ENCODE measurements at places on chromosomes 2 and 18.

DNA sequence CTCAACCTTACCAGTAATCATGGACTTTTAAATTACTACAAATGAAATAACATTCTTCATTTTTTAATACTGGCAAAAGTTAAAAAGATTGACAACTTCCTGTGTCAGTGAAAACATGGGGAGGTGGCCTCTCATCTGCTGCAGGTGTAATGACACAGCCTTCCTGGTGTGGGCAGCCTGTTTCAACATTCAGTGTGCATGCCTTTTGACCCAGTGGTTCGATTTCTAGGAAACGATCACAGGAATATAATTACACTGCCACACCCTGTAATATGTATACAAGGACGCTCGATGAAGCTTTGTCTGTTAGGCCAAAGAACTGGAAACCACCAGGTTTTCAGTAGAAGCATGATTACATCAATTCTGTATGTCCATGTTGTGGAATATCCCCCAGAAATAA is 68.7 kb downstream of the MTHFD2 start:
- DNase-seq, result no peak

- no peak for DNase-seq
These were observed 50.3 kb upstream of the ZBTB7C start for GRCh38 chr18:48459465-48459864.

- no peak for DNase-seq
These were observed 346.9 kb downstream of the MEIS1 start for GRCh38 chr2:66781804-66782203.

DNA sequence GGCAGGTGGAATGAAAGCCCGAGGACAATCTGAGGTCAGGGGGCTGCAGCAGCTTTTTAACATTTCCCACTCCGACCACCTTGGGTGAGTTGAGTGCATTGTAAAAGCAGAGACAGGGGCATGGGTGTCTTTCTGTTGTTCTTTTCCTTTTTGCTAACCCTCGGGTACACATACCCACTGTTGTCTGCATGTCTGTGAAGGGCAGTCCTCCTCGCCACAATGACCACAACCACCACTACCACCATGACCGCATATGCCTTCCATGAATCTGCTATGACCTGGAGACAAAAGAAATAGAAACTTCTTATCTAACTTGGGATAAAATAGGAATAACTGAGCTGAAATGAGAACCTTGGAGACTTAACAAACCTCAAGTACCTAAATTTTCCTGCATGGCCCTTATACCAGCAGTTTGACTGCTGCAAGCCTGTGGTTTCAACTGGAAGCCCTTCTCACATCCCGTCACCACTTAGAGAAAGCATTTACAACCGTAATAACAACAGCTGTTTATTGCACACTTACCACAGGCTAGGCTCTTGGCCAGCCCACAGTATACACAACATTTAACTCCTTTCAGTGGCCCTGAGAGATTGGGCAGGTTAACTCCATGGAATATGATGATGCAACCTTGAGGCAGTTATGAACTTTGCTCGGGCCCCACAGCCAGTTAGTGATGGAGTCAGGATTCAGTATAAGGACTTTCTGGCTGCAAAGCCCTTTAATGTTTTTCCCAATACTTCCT is 80.3 kb downstream of the GYPC start:
- no peak for DNase-seq

- no peak for DNase-seq
These were observed 465 bp downstream of the SEPTIN10 start for GRCh38 chr2:109613081-109613921.

DNA sequence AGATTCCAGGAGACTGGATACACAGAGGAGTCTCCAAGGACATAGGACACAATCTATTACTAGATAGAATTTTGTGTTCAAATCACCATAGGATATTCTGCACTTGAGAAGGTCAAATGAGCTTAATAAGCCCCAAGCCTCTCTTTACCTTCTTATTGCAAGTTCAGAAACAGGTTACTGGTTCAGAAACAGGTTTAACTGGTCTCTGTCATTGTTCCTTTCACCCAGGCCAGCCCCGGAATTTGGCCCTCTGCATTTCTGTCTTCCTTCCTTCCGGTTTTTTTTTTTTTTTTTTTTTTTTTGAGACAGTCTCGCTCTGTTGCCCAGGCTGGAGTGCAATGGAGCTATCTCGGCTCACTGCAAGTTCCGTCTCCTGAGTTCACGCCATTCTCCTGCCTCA is 700.2 kb downstream of the EPHA4 start:
- DNase-seq, result no peak

DNA sequence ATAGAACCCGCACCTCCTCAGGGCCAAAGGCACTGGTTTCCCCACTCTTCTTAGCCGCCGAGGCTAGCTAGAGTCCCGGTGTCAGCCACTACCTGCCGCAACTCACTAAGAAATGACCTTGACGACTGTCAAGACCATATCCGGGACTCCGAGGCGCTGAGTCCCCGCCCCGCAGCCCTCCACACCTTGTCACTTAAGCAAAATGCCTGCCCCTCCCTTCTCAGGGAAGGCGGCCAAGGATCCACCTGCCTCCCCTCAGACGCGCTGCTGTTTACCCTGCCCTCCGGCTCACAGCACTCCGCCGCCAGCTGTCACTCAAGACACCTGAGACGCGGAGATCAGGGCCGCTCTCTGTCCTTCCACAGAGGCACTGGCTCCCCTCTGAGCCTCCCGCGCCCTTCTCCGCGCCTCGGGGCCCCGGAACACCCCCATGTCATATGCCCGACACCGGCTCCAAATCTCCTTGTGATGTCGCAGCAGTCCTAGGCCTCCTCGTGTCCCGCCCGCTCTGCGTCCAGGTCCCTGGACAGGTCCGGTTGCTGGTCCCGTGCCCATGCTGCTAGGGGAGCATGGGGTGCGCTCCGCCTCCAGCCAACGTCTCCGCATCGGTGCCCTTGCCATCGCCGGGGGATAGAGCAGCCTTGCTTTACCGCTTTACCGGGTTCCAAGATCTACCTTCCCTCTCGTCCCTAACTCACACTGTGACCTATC is 32.5 kb upstream of the REG3G start:
- DNase-seq, result no peak

- DNase-seq, result no peak
These were observed 11.7 kb upstream of the KIF1A start for GRCh38 chr2:240831594-240832204.

DNA sequence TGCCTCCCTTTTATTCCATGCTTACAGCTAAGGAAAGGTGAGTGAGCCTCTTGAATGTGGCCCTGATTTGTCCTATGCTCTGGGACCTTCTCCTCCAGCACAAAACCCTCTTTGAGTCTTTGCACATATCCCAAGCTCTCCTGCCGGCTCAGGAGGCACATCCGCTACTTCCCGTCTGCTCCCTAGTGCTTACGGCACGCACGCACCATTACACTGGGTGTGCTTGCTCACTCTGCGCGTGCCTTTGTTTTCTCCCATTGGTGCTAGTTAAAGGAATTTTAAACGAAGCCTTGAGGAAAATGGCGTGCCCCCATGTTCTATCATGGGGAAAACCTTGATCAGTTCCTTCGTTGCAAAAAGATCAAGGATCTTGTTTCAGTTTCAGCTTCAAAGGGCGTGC is 7.9 kb upstream of the DGKD start:
- DNase-seq, result no peak

GRCh38 chr2:149021271-149021719 is 17.2 kb upstream of the LYPD6B start:
- no peak for DNase-seq

GRCh38 chr2:126797622-126798275 is 100.9 kb upstream of the TEX51 start:
- DNase-seq, result no peak

- DNase-seq, result no peak
These were observed 70.9 kb upstream of the ERBB4 start for GRCh38 chr2:212609479-212609878.

- DNase-seq, result no peak
These were observed 355.6 kb downstream of the PARD3B start for GRCh38 chr2:204900910-204901309.

Data from AG09319 (cell line).